ENCODE measurements at places on chromosomes 5 and 9. TPM values are rescaled to one million over a fixed set of nuclear protein-coding genes. Genes with fewer than 3 reads are reported as not detected.

The IL13 gene
- total RNA-seq, result not detected

- peak; percentile 57 for DNase-seq
These were observed 42.5 kb downstream of the ITGA2 start for GRCh38 chr5:53031695-53032096.

GRCh38 chr9:71746758-71747125 lies 21.6 kb downstream of the CEMIP2 start:
- no peak for DNase-seq

DNA sequence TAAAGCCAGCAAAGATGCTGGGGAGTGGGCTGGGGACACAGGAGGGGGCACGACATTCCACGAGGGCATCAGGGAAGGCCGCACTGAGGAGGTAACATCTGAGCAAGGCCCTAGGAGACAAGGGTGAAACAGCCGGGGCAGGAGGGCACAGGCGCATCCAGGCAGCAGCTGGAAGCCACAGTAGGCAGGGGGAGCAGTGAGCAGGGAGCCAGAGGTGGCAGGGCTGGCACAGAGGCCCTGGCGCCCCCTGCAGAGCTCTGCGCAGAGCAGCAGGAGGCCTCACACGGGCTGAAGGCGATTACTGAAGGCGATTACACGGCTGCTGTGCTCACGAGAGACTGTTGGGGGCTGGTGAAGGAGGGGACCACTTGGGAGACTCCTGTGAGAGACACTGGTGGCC lies 15.4 kb downstream of the LMAN2 start:
- DNase-seq, result peak; percentile 51

DNA sequence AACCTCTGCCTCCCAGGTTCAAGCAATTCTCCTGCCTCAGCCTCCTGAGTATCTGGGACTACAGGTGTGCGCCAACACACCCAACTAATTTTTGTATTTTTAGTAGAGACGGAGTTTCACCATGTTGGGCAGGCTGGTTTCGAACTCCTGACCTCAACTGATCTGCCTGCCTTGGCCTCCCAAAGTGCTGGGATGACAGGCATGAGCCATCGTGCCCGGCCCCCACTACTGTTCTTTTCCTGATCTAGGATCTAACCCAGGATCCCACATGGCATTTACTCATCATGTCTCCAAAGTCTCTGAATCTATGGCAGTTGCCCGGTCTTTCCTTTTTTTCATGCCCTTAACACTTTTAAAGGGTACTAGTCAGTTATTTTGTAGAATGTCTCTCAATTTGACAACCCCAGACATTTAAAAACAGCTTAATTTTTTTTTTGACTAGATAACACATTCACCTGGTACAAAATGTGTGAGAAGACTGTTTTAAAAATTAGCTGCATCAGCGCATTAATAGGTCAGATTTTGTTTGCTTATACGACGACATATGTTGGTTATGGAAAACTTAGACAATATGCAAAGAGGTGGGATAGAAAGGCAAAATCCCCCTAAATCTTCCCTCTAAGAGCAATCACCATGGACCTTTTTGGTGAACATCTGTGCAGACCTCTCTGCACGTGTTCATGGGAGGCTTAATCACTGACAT lies 46.5 kb downstream of the STOM start:
- no peak for DNase-seq

DNA sequence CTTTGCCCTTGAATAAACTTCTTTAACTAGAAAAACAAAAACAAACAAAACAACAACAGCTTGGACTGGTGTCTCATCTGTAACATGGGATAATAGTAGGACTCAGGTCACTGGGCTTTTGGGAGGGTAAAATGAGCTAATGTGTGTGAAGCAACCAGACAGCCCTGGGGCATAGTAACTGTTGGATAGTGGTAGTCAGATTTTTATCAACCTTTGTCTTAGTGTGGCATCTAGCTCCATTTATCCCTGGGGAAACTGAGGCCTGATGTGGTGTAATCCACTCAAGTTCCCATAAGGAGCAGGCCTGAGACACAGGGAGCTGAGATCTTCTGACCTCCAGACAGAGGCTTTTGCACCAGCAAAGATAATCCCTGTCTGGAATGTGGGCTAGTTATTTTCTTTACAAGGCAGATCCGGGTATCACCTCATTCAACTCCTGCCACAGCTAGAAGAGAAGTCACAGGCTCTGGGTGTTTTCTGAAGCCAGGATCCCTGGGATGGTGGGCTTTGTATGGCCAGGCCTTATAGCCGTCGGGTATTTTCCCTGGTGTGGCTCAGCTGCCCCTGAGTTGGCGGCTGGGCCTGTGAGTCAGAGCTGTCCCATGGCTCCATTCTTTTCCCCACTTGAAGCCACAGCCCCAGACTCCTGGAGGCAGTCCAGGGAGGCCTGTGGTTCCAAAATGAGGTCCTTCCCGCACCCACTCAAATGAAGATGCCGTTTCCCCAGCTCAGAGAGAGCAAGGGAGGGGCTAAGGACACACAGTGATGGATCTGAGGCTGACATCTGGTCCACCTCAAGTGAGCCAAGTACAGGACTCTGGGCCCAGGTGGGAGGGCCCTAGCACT lies 26.1 kb upstream of the CSF1R start:
- DNase-seq, result peak; percentile 79

The TRIP13 gene
- total RNA-seq, result 65.9 TPM

DNA sequence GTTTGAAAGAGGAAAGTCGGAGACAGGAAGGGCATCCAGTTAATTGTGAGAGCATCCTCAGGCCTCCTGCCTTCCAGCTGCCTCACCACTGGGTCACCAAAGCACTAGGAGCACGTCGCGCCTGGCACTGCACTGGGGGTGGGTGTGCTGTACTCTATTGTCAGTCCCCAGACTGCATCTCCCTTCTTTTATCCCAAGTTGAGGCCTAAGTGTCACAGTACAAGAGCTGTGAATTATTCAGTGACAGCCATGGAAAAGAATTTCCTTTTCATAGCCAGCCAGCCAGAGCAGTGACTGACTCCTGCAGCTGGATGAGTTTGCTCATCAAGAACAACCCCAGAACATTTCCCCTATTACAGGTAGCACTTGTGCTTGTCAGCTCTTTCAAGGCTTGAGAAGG lies 16.3 kb downstream of the CLTA start:
- peak; percentile 70 for DNase-seq

The PHYKPL gene
- total RNA-seq, result 17.7 TPM

The PRR16 gene
- 34.1 TPM for total RNA-seq

DNA sequence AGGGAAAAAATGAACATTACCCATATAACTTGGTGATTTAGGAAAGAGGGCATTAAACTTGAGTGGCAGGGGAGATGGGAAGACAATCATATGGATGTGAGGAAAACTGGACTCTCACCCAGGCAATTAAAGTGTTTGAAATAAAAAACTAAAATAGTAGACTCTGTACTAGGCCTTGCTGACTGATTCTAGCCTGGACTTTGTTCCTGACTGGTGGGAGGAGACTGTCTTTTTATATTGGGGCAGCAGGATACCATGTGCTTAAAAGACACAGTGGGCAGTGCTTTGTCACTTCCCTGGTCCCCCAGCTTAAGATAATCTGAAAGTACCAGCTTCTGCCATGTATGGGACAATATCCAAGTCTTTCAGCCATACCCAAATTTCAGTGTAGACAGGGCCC lies 107.0 kb downstream of the ACTL7B start:
- DNase-seq, result no peak

GRCh38 chr5:1658665-1659064 lies 134.9 kb upstream of the LPCAT1 start:
- no peak for DNase-seq

DNA sequence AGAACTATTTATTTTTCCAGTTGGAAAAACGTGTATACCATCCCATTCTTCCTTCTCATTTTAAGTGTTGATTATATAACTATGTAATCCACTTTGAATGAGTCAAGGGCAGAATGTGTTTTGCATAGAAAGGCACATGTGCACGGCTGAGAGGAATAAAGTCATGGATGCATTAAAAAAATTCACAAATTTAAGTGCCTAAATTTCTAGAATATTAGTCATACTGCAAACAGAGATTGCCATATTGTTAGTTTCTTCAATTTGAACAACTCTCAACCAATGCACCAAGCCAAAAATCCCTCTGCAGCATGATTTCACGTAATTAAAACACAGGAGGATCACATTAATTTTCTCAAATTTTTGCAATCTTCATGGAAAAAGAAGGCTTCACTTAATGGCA lies 166.3 kb downstream of the MPDZ start:
- peak; percentile 52 for DNase-seq

DNA sequence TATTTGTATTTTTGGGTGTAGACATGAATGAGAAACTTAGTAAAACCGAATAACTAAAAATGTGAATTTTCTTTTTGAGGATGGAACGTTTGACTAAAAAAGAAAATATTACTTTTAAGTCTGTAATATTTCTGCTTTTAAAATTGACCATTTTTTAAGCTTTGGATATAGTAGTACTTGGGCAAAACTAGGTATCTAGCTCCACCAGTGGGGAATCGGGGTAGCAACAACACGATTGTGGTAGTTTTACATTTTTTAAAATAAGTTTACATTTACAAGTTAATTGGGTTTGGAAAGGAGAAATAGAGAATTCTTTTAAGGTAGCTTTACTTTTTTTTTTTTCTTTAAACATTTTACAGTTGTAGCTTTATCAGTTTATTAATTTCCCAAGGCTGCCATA lies 154.4 kb downstream of the MAN2A1 start:
- DNase-seq, result peak; percentile 29

GRCh38 chr9:23672151-23672550 lies 153.9 kb downstream of the ELAVL2 start:
- no peak for DNase-seq

The SCGB3A2 gene
- total RNA-seq, result not detected

- DNase-seq, result peak; percentile 41
These were observed 156.0 kb upstream of the CDKN2B start for GRCh38 chr9:22165144-22165543.

- DNase-seq, result no peak
These were observed 31.1 kb downstream of the TNC start for GRCh38 chr9:115086886-115087285.

DNA sequence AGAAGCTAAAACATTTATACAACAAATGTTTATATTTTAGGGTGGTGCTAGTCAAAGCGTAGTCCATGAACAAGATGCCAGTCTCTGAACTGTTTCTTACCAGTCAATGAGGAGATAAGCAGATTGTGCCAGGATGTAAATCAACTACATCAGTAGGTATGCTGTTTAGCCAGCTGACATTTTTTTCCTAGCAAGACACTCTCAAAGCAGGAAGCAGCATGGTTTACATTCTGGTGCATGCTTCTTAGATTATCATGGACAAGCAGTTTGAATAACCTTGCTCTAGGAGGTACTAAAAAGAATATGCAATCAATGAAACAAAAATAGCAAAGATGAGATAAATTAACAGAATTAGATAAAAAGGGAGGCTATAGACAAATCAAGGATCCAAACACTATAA lies 17.0 kb downstream of the TICAM2 start:
- no peak for DNase-seq

GRCh38 chr5:113000466-113000865 lies 23.9 kb downstream of the DCP2 start:
- DNase-seq, result no peak

The MYMK gene
- total RNA-seq, result not detected

- peak; percentile 91 for DNase-seq
These were observed 38.9 kb downstream of the PRRC2B start for GRCh38 chr9:131432597-131433301.

GRCh38 chr5:161332343-161332742 lies 214.2 kb downstream of the GABRB2 start:
- no peak for DNase-seq

The EFNA5 gene
- 7.2 TPM for total RNA-seq
